ENCODE measurements at places on chromosomes 3 and 15.
A peak's percentile ranks its signal among the peaks of the same experiment; 100 is the strongest.

DNA sequence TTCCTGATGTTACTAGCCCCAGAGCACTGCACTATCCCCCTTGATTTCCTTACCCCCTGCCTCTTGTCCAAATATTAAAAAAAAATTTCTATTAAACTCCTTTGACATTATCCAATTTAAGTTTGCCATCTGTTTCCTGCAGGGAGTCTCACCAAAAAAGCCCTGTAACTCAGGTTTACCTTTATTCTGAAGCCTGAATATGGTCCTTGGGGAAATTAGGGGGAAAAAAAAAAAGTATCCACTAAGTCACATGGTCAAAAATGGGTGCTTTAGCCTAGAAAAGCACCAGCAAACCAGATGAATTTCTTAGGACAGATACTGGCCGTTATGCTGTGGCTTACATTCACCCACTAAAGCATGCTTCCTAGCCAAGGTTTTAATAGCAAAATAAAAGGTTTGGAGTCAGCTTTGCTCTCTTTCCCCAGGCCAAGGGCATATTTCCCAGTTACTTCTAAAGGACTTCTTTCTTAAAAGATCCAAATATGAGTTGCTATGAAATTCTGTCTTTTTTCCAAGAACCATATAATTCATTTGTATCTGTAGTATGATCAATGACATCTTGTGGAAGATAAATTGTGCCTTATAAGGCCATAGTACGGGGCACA lies 394.9 kb downstream of the LSAMP start:
- H3K36me3 ChIP-seq = no peaks in the 10 kb centered on the region
- H3K4me1 ChIP-seq = no peaks in the 10 kb centered on the region
- no peak overlapping the region for H3K4me3 ChIP-seq
- no peak for DNase-seq
- H3K27me3 ChIP-seq = no peaks in the 10 kb centered on the region
- no peak overlapping the region for H3K27ac ChIP-seq

DNA sequence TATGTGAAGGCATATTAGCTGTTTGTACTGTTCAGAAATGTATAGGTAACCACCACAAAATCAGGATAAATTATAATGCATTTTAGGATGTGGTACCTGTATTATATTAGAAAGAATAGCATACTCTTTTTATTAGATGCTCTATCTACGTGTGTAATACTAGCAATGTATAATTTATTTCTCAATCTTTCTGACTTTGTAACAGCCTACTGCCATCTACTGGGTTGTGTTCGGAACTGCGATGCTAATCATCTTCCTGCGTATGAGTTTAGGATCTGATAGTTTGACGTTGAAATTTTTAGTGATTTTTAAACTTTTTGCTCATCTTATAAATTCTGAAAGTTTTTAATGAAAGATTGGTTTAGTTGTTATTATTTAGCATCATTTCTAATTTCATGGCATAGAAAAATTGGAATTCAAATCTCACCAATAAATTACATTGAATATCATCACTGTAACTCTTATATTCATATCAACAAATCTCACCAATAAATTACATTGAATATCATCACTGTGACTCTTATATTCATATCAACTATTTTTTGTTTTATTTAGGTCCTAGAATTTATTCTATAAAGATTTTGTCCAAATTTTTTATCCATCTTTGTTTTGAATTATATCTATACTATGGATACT lies 322.7 kb upstream of the ZNF717 start:
- no peak overlapping the region for H3K27ac ChIP-seq
- no peak for DNase-seq
- H3K4me3 ChIP-seq = no peak overlapping the region
- no peaks in the 10 kb centered on the region for H3K36me3 ChIP-seq
- H3K27me3 ChIP-seq = no peaks in the 10 kb centered on the region

- DNase-seq = no peak
- H3K27ac ChIP-seq = no peak overlapping the region
- H3K4me3 ChIP-seq = no peak overlapping the region
- peaks cover 48% of the 10 kb centered on the region for H3K27me3 ChIP-seq
- no peaks in the 10 kb centered on the region for H3K4me1 ChIP-seq
These were observed 87.9 kb downstream of the KLF15 start for GRCh38 chr3:126269354-126269753.

- H3K27ac ChIP-seq = no peak overlapping the region
- no peaks in the 10 kb centered on the region for H3K27me3 ChIP-seq
- H3K4me1 ChIP-seq = no peaks in the 10 kb centered on the region
- no peak overlapping the region for H3K4me3 ChIP-seq
These were observed 422.1 kb downstream of the GRM7 start for GRCh38 chr3:7282988-7283387.

GRCh38 chr15:59668556-59668955 lies 11.2 kb upstream of the GTF2A2 start:
- no peak for DNase-seq
- no peak overlapping the region for H3K4me3 ChIP-seq
- H3K4me1 ChIP-seq = no peaks in the 10 kb centered on the region
- no peak overlapping the region for H3K27ac ChIP-seq
- no peaks in the 10 kb centered on the region for H3K27me3 ChIP-seq
- H3K36me3 ChIP-seq = peaks cover 39% of the 10 kb centered on the region

- no peak for DNase-seq
- no peak overlapping the region for H3K27ac ChIP-seq
- no peak overlapping the region for H3K4me3 ChIP-seq
- H3K27me3 ChIP-seq = peaks cover 14% of the 10 kb centered on the region
These were observed 14.8 kb upstream of the HLTF start for GRCh38 chr3:149101154-149101553.

GRCh38 chr3:52099001-52099401 lies 42.6 kb upstream of the DUSP7 start:
- no peak overlapping the region for H3K4me3 ChIP-seq
- H3K27me3 ChIP-seq = no peaks in the 10 kb centered on the region
- no peak overlapping the region for H3K27ac ChIP-seq
- peaks cover 32% of the 10 kb centered on the region for H3K36me3 ChIP-seq

DNA sequence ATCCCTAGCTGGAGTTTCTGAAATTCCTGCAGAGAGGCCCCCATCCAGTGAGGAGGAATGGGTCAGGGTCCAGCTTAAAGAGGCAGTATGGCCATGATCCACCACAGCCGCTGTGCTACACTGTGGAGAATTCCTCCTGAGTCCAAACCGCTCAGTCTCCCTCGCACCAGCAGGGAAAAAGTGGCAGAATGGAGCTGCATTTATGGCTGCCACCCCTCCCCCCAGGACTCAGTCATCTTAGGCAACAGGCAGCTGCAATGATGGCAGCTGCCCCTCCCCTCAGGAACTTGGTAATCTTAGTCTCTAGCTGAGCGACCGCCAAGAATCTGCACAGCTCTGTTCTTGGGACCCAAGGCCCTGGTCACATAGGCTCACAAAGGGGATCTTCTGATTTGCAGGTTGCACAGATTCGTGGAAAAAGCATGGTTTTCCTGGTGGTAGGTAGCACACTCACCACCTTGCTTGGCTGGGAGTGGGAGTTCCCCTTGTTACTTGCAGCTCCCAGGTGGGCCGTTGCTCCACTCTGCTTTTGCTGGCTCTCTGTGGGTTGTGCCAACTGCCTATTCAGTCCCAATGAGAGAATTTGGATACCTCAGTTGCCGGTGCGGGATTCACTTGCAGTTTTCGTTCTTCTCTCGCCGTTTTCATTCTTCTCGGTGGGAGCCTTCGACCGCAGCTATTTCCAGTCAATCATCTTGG lies 204.1 kb downstream of the STXBP5L start:
- no peak for DNase-seq
- H3K4me3 ChIP-seq = no peak overlapping the region
- H3K36me3 ChIP-seq = no peaks in the 10 kb centered on the region
- H3K27ac ChIP-seq = no peak overlapping the region
- H3K4me1 ChIP-seq = no peaks in the 10 kb centered on the region

DNA sequence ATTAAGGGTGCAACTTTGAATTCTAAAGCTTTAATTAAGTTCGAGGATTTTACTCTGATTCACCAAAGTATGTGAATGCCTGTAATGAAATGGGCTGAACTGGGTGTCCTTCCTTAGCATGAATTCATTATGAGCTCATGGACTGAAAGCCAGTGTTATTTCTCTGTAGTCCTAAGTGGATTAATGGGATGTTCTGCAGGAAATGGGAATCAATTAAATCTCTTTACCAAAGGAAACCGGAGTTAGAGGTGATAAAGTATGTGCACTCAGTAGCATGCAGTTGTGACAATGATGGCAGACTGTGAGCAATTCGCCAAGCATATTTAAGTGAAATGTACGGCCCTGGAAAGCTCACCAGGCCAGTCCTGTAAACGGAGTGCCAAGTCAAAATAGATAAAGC lies 138.7 kb downstream of the CHL1 start:
- H3K4me1 ChIP-seq = no peaks in the 10 kb centered on the region
- no peaks in the 10 kb centered on the region for H3K36me3 ChIP-seq
- H3K27me3 ChIP-seq = no peaks in the 10 kb centered on the region
- no peak for DNase-seq
- no peak overlapping the region for H3K4me3 ChIP-seq
- H3K27ac ChIP-seq = no peak overlapping the region

DNA sequence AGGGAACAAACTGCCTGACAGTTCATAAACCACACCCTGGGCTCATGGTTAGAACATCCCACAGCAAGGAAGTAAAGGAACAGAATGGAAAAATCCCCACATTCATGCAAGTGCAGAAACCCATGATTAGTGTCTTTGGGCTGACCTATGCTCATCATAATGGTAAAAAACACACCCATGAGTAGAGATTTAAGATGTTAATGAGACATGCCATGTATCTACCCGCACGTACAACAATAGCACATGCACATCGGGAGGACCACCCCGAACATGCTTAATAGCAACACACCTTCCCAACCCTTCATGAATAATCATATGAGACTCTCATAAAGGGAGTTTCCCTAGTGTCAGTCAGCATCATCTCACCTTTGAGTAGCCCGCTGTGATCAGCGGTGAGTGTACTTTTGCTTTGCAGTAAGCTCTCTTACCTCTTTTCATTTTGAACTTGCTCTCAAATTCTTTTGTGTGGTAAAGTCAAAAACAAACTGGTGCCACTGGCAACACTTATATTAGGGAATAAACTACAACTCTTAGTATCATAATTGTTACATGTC lies 23.2 kb downstream of the ZBED2 start:
- DNase-seq = no peak
- peaks cover 46% of the 10 kb centered on the region for H3K4me1 ChIP-seq
- H3K36me3 ChIP-seq = peaks cover 67% of the 10 kb centered on the region
- H3K27ac ChIP-seq = no peak overlapping the region
- no peak overlapping the region for H3K4me3 ChIP-seq

GRCh38 chr3:194058189-194058571 lies 77.8 kb upstream of the HES1 start:
- peak overlapping the region; percentile 51 for H3K4me3 ChIP-seq
- DNase-seq = peak; percentile 45
- no peaks in the 10 kb centered on the region for H3K36me3 ChIP-seq

DNA sequence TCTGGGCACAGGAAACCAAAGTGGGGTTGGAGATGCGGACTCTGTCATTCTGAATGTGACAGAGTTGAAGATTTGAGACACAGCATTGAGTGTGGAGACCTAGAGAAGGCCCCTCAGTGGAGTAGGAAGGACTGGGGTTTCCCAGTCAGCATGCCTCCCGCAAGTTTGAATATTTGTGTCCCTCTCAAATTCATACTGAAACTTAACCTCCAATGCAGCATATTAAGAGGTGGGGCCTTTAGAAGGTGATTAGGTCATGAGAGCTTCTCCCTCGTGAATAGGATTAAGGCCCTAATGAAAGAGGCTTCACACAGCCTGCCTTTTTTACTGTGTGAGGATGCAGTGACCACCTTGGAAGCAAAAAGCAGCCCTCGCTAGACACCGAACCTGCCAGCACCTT lies 8.0 kb downstream of the HDDC3 start:
- peak overlapping the region; percentile 28 for H3K27ac ChIP-seq
- no peaks in the 10 kb centered on the region for H3K27me3 ChIP-seq

GRCh38 chr3:183188895-183189462 lies 26.4 kb upstream of the LAMP3 start:
- no peak overlapping the region for H3K4me3 ChIP-seq
- no peaks in the 10 kb centered on the region for H3K36me3 ChIP-seq
- no peak overlapping the region for H3K27ac ChIP-seq
- H3K27me3 ChIP-seq = no peaks in the 10 kb centered on the region

GRCh38 chr15:77865701-77866100 lies 211.8 kb downstream of the TBC1D2B start:
- H3K27ac ChIP-seq = no peak overlapping the region
- no peaks in the 10 kb centered on the region for H3K4me1 ChIP-seq
- H3K36me3 ChIP-seq = no peaks in the 10 kb centered on the region
- no peak overlapping the region for H3K4me3 ChIP-seq
- no peak for DNase-seq

GRCh38 chr15:91183596-91183995 lies 83.5 kb downstream of the SV2B start:
- no peak for DNase-seq
- H3K36me3 ChIP-seq = no peaks in the 10 kb centered on the region
- peaks cover 15% of the 10 kb centered on the region for H3K27me3 ChIP-seq
- H3K4me3 ChIP-seq = no peak overlapping the region
- H3K4me1 ChIP-seq = no peaks in the 10 kb centered on the region

- no peaks in the 10 kb centered on the region for H3K36me3 ChIP-seq
- H3K4me1 ChIP-seq = no peaks in the 10 kb centered on the region
- peaks cover 17% of the 10 kb centered on the region for H3K27me3 ChIP-seq
- no peak for DNase-seq
- H3K27ac ChIP-seq = no peak overlapping the region
These were observed 43.6 kb upstream of the CHRNB4 start for GRCh38 chr15:78684657-78685056.

DNA sequence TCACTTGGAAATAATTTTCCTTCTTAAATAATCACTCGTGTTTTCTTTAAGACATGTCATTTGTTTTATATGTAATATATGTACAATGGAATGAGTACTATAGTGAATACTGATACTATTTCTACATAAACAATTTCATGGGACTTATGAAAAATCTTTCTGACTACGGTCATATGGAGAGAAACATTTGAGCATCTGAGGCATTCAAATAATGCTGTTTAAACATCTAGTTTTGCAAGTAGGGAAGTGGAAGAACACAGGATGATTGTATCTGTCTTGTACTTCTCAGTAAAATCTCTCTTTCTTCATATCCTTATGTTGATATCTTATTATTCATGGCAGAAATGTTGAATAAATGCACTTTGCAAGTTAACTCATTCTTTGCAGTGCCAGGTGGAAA lies 599.5 kb upstream of the KCNMB2 start:
- no peaks in the 10 kb centered on the region for H3K4me1 ChIP-seq
- no peak overlapping the region for H3K27ac ChIP-seq
- no peak for DNase-seq
- H3K27me3 ChIP-seq = no peaks in the 10 kb centered on the region

DNA sequence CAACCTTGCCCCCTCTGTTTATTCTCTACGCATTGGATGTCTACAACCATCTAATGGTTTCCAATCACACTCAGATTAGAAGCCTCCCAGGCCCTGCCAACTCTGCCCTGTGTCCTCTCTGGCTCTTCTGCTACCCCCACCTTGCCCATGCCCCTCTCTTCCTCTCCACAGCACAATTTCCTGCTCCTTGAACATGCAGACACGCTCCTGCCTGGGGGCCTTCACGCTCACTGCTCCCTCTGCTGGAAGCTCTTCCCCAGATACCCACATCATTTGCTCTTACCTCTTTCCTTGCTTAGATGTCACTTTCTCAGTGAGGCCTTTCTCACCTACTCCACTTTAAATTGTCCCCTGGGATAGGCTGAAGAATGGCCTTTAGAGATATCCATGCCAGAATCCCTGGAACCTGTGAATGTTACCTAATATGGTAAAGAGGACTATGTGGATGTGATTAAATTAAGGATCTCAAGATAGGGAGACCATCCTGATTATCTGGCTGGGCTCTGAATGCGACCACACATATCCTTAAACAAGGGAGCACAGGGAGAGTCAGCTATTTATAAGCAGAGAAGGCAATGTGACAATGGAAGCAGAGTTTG lies 9.9 kb downstream of the KY start:
- no peak overlapping the region for H3K27ac ChIP-seq
- DNase-seq = peak; percentile 33
- peaks cover 3% of the 10 kb centered on the region for H3K27me3 ChIP-seq
- H3K4me1 ChIP-seq = no peaks in the 10 kb centered on the region
- H3K36me3 ChIP-seq = no peaks in the 10 kb centered on the region

Measured in activated naive CD4-positive, alpha-beta T cell treated with anti-CD3 and anti-CD28 coated beads, Interleukin-2, amount 10 ng/mL, durations not matched to agents 7 days and 5 days (primary cell).